T-cell (primary cell): ENCODE measurements at places on chromosomes 5 and 9. TPM values are rescaled to one million over a fixed set of nuclear protein-coding genes. Genes with fewer than 3 reads are reported as not detected.

CMYA5 gene
- total RNA-seq: 0.41 TPM

IL13 gene
- 1.9 TPM for total RNA-seq

CNTNAP3 gene
- total RNA-seq: not detected

PCSK1 gene
- not detected for total RNA-seq

TXNDC8 gene
- not detected for total RNA-seq

TRIM36 gene
- not detected for total RNA-seq

CORO2A gene
- 10.8 TPM for total RNA-seq

SPATA31A3 gene
- not detected for total RNA-seq

BICD2 gene
- total RNA-seq: 33.0 TPM

DNA sequence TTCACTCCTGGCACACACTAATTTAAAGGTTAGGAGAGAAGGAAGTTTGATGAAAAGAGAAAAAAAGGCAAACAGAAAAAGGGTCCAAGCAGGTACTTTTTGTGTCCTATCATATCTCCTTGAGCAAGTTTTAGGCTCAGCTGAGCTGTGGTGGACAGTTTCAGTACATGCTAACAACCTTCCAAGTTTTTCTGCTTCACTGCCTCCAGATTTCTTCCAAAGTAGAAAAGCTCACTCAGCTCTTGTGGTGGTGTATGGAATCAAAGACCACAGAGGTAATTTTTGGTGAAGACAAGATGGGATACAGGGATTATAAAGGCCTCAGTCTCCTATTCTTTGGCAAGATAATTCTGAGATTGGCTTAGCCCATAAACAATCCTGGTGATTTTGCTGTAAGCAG, 921.8 kb downstream of the NR2F1-AS1 start:
- no peak overlapping the region for H3K27ac ChIP-seq
- no peaks in the 10 kb centered on the region for H3K36me3 ChIP-seq
- no peaks in the 10 kb centered on the region for H3K4me1 ChIP-seq
- no peak for DNase-seq
- no peak overlapping the region for H3K4me3 ChIP-seq

DNA sequence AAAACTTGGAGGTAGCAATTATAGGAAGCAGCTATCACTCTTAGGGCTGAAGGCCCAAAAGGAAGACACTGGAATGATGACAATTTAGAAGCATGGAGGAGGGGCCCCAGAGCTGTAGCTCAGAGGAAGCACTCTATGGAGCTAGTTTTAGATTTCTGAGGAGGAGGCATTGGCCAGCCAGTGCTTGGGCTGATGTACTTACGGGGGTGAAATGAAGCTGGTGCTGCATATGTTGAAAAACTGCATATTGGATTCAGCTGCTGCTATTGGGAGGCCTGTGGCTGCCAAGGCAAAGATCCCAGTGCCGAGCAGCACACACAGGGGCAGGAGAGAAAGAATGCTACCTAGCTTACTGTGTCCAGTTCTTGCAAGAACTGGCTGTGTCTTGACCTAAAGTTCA, 53.9 kb upstream of the HMHB1 start:
- H3K4me3 ChIP-seq: no peak overlapping the region
- no peak overlapping the region for H3K27ac ChIP-seq
- no peaks in the 10 kb centered on the region for H3K36me3 ChIP-seq
- no peak for DNase-seq
- H3K4me1 ChIP-seq: no peaks in the 10 kb centered on the region

- H3K4me3 ChIP-seq: no peak overlapping the region
- H3K4me1 ChIP-seq: no peaks in the 10 kb centered on the region
- H3K27ac ChIP-seq: no peak overlapping the region
- H3K27me3 ChIP-seq: no peaks in the 10 kb centered on the region
Observed at GRCh38 chr5:5370059-5370774, 52.3 kb upstream of the ICE1 start.

GRCh38 chr5:72516916-72517315, 9.7 kb upstream of the ZNF366 start:
- no peaks in the 10 kb centered on the region for H3K36me3 ChIP-seq
- DNase-seq: no peak

- H3K27me3 ChIP-seq: no peaks in the 10 kb centered on the region
- H3K4me1 ChIP-seq: no peaks in the 10 kb centered on the region
- H3K27ac ChIP-seq: no peak overlapping the region
- H3K36me3 ChIP-seq: no peaks in the 10 kb centered on the region
- DNase-seq: no peak
- no peak overlapping the region for H3K4me3 ChIP-seq
Observed at GRCh38 chr9:131330814-131331600, 41.5 kb downstream of the PLPP7 start.

GRCh38 chr9:95494416-95495371, 22.1 kb downstream of the PTCH1 start:
- peak; percentile 96 for DNase-seq
- H3K4me1 ChIP-seq: peaks cover 53% of the 10 kb centered on the region
- peak overlapping the region; percentile 52 for H3K4me3 ChIP-seq
- H3K27ac ChIP-seq: peak overlapping the region; percentile 85

DNA sequence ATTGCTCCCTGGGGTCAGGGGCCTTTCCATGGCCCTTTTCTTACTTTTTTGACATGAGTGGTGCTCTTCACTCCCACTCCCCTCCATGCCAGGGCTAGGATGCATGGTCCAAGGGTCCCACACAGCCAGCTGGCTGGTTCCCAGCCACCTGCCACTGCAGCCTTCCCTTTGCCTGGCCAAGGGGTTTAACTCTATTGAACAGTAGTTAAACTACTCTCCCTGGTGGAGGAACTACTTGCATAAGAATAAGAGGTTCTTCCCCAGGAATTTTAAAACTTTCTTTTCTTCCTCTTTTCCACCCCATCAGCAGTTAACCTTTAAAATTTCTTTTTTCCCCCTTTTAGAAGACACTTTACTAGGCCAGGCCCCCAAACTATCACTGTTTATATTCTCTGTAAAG, 1532.8 kb upstream of the ACO1 start:
- no peak overlapping the region for H3K27ac ChIP-seq
- no peaks in the 10 kb centered on the region for H3K4me1 ChIP-seq
- no peaks in the 10 kb centered on the region for H3K36me3 ChIP-seq
- no peaks in the 10 kb centered on the region for H3K27me3 ChIP-seq
- no peak overlapping the region for H3K4me3 ChIP-seq
